ENCODE measurements at places on chromosomes 3 and 15. TPM values are rescaled to one million over a fixed set of nuclear protein-coding genes. Genes with fewer than 3 reads are reported as not detected.

GRCh38 chr3:2511356-2511755, 412.7 kb downstream of the CNTN4 start:
- H3K36me3 ChIP-seq, result no peaks in the 10 kb centered on the region
- no peak overlapping the region for H3K4me3 ChIP-seq
- DNase-seq, result no peak
- no peaks in the 10 kb centered on the region for H3K4me1 ChIP-seq
- no peak overlapping the region for H3K27ac ChIP-seq

- H3K27ac ChIP-seq, result no peak overlapping the region
- DNase-seq, result no peak
- H3K27me3 ChIP-seq, result no peaks in the 10 kb centered on the region
- H3K36me3 ChIP-seq, result no peaks in the 10 kb centered on the region
- H3K4me3 ChIP-seq, result no peak overlapping the region
These were observed 84.2 kb upstream of the SLC4A7 start for GRCh38 chr3:27568393-27568792.

DNA sequence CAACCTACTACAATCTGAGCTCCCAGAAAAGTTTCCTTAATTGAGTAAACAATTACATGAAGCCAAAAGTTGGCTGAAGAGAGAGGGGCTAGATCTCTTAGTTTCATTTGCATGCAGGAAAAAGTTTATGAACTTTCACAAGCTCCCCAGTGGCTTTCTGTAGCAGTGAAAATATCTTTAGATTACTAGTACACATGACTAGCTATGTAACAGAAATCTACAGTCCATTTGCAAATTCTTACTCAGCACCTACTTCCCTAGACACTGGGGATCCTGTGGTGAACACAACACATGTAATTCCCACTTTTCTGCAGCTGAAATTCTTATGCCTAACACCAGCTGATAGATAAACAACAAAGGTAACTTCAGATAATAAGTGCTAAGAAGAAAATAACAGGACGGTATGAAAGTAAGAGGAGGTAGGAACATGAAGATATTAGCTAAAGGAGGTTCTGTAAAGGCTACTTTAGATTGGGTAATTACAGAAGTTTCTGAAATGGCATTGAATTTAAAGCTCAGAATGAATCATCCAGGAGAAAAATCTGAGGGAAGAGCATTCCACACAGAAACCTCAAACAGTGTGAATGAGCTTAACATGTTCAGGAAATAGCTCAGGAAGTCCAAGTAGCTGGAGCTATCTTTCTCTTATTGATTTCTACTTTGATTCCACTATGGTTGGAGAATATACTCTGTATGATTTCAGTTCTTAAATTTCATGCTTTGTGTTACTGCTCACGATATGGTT, 204.8 kb downstream of the MAGI1 start:
- no peak for DNase-seq
- H3K4me3 ChIP-seq, result no peak overlapping the region
- H3K27me3 ChIP-seq, result no peaks in the 10 kb centered on the region
- H3K36me3 ChIP-seq, result no peaks in the 10 kb centered on the region
- H3K4me1 ChIP-seq, result no peaks in the 10 kb centered on the region
- H3K27ac ChIP-seq, result no peak overlapping the region

GRCh38 chr3:119362010-119362409, 67.8 kb downstream of the ARHGAP31 start:
- H3K36me3 ChIP-seq, result no peaks in the 10 kb centered on the region
- H3K4me3 ChIP-seq, result no peak overlapping the region
- DNase-seq, result no peak
- peaks cover 2% of the 10 kb centered on the region for H3K4me1 ChIP-seq
- no peaks in the 10 kb centered on the region for H3K27me3 ChIP-seq

- H3K36me3 ChIP-seq, result peaks cover 54% of the 10 kb centered on the region
- no peak overlapping the region for H3K4me3 ChIP-seq
- peaks cover 4% of the 10 kb centered on the region for H3K4me1 ChIP-seq
- DNase-seq, result no peak
- H3K27ac ChIP-seq, result no peak overlapping the region
- H3K27me3 ChIP-seq, result no peaks in the 10 kb centered on the region
These were observed 26.8 kb downstream of the TIMMDC1 start for GRCh38 chr3:119524931-119525662.

DNA sequence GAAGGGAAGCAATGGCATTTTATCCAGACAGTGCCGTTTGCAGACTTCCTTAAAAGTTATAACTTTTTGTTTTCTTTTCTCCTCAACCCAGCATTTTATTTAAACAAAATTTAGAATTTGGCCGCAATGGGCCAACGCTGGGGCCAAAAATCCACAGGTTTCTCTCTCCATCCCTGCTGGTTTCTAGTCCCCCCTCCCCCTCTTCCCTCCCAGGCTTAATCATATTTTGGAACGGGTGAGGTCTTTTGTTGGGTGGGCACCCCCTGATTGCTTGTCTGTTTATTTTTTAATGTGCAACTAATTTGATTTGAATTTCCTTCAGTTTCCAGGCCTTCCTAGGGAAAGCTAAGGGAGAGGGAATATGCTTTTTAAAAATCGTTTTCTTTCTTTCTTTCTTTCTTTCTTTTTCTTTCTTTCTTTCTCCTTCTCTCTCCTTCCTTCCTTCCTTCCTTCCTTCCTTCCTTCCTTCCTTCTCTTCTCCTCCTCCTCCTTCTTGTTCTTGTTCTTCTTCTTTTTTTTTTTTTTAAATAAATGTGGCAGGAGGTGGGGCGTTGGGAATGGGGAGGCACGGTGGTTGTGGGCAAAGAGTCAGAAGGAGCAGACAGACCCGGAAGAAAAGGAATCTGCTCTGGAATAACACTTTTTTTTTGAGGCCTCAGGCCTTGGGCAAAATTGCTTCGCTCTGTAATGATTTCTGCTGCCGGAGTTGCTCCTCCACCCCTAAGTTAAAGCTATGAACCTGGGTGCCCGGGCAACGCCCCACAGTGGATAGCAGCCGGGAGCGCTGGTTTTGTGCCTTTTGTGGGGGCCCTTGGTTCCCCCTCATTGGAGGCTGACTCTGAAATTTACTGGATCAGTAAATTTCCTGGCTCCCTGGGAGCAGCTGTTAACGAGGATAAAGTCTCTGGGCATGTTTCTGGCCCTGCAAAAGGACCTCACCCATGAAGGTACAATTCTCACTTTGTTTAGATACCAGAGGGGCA, 1.9 kb downstream of the FNDC3B start:
- peaks cover 3% of the 10 kb centered on the region for H3K36me3 ChIP-seq
- peak overlapping the region; percentile 61 for H3K4me3 ChIP-seq
- peaks cover 4% of the 10 kb centered on the region for H3K27me3 ChIP-seq
- H3K4me1 ChIP-seq, result peaks cover 15% of the 10 kb centered on the region
- H3K27ac ChIP-seq, result peak overlapping the region; percentile 74

GRCh38 chr3:171101982-171102641, 75.6 kb upstream of the SLC2A2 start:
- peaks cover 47% of the 10 kb centered on the region for H3K36me3 ChIP-seq
- H3K4me3 ChIP-seq, result no peak overlapping the region
- no peak overlapping the region for H3K27ac ChIP-seq
- peaks cover 3% of the 10 kb centered on the region for H3K4me1 ChIP-seq
- no peaks in the 10 kb centered on the region for H3K27me3 ChIP-seq
- no peak for DNase-seq

- DNase-seq, result no peak
- peaks cover 2% of the 10 kb centered on the region for H3K36me3 ChIP-seq
- peaks cover 2% of the 10 kb centered on the region for H3K27me3 ChIP-seq
- H3K4me1 ChIP-seq, result peaks cover 18% of the 10 kb centered on the region
- no peak overlapping the region for H3K27ac ChIP-seq
These were observed 220.8 kb upstream of the ATP10A start for GRCh38 chr15:26083896-26084295.

DNA sequence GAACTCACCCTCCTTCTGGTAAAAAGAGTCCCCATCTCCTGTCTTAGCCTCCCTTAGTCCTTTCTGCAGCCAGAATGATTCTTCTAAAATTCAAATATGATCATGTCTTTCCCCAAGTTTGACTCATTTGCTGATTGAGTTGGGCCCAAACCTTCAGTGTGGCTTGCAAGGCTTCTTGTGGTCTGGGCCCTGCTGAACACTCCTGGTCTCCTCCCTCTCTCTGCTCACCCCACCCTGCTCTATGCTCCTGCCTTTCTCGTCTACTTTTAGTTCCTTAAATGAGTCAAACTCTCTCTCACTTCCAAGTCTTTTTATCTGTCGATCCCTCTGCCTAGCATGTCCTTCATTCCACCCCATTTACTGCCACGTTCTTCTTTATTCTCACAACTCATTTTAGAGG, 72.6 kb downstream of the CCR1 start:
- no peaks in the 10 kb centered on the region for H3K36me3 ChIP-seq
- no peak overlapping the region for H3K27ac ChIP-seq
- H3K4me1 ChIP-seq, result peaks cover 3% of the 10 kb centered on the region
- no peak for DNase-seq
- H3K4me3 ChIP-seq, result no peak overlapping the region
- peaks cover 7% of the 10 kb centered on the region for H3K27me3 ChIP-seq

DNA sequence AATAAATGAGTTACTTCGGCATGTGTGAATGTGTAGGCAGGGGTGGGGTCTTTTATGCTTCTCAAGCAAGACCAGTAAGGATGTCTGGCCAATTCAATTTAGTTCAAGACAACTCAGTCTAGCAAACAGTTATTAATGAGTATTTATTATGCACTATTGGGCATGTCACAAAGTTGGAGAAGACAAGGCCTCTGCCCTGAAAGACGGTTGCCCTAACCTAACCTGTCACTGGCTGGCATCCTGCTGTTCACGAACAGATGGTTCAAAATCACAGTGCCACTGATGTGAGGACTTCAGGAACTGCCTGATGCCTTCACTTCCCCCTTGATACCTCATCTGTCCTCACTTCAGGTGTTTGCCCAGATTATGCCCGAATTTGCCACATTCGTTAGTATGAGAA, 217.8 kb downstream of the SOX2 start:
- H3K27me3 ChIP-seq, result no peaks in the 10 kb centered on the region
- H3K36me3 ChIP-seq, result no peaks in the 10 kb centered on the region
- H3K4me1 ChIP-seq, result no peaks in the 10 kb centered on the region
- no peak overlapping the region for H3K27ac ChIP-seq

- DNase-seq, result no peak
- H3K4me1 ChIP-seq, result peaks cover 6% of the 10 kb centered on the region
- H3K36me3 ChIP-seq, result no peaks in the 10 kb centered on the region
- H3K27me3 ChIP-seq, result peaks cover 6% of the 10 kb centered on the region
- H3K27ac ChIP-seq, result no peak overlapping the region
These were observed 32.4 kb upstream of the ALCAM start for GRCh38 chr3:105334138-105334882.

Gene CPN2
- total RNA-seq, result not detected

Gene LTK
- total RNA-seq, result 1.1 TPM

Gene ZNF148
- total RNA-seq, result 39.3 TPM

Gene LRRC31
- not detected for total RNA-seq

Gene CYP8B1
- not detected for total RNA-seq

Measured in activated CD4-positive, alpha-beta T cell treated with anti-CD3 and anti-CD28 coated beads, Interleukin-2, amount 10 ng/mL, durations not matched to agents 7 days and 5 days (primary cell).